ENCODE measurements at places on chromosomes 2 and 18.

GRCh38 chr2:27763907-27764267 is 7.6 kb upstream of the MRPL33 start:
- DNase-seq = no peak

DNA sequence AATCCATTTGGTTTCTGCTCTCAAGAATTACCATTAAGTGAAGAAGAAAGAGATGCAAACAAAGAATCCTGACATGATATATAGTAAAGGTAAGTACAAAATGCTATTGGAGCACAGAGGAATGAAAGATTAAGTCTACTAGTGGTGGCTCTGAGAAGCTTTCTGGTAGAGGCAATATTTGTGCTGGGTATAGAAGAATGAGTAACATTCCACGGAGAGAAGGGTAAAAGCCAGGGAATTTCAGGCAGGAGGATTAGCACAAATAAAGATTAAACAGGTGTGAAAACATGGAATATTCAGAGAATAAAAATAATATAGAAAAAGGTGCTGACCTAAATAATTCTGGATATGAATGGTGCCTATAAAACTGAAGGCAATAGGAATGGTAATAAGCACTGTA is 31.8 kb downstream of the METTL8 start:
- DNase-seq = no peak

- DNase-seq = no peak
These were observed 99.5 kb downstream of the MEIS1 start for GRCh38 chr2:66534461-66534860.

DNA sequence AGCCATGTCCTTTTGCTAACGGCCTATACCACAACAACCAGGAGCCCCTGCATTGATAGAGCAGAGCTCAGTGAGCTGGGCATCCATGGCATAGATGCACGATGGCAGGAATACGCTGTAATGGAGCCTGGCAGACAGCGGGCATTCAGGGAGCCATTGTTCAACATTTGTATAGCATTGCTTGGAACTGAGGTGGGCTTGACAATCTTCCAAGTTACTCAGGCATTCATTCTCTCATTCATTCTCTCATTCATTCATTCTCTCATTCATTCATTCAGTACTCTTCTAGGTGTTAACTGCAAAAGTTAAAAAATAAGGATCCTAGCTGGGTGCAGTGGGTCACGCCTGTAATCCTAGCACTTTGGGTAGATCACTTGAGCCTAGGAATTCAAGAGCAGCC is 62.7 kb downstream of the MYOM1 start:
- no peak for DNase-seq

DNA sequence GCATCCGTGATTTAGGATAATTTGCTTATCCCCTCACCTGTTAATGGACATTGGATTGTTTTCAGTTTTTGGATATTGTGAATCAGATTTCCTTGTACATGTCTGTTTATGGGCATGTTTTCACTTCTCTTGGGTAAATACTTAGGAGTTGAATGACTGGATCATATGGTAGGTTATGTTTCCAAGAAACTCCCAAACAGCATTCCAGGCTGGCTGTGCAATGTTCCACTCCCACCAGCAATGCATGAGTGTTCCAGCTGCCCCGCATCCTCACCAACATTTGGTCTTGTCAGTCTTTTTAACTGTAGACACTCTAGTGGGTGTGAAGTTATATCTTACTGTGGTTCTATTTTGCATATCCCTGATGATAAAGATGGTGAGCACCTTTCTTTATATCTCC is 8.9 kb upstream of the LRRFIP1 start:
- no peak for DNase-seq

DNA sequence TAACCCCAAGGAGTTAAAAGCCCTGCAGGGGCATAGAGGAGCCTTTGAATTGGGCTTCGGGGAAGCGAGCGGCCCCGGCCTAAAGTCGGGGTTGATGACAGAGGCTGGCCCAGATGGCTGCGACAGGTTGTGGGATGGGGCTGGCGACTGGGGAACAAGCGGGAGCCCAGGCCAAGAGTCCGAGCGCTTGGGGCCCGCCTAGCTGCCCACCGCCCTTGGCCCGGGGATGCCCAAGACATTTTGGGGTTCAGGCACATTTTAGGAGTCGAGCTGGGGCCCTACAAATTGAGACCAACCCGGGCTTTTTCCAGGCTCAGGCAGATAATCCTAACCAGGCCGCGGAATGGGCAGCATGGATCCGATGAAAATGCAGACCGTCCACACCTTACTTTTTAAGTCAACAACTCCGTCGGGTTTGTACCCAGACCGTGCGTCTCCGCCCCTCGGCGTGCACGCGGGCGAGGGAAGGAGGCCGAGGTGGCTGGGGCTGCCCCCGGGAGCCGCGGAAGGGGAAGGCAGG is 507 bp downstream of the RTKN start:
- no peak for DNase-seq

- no peak for DNase-seq
These were observed 77.5 kb downstream of the CDCA7 start for GRCh38 chr2:173432049-173432754.

DNA sequence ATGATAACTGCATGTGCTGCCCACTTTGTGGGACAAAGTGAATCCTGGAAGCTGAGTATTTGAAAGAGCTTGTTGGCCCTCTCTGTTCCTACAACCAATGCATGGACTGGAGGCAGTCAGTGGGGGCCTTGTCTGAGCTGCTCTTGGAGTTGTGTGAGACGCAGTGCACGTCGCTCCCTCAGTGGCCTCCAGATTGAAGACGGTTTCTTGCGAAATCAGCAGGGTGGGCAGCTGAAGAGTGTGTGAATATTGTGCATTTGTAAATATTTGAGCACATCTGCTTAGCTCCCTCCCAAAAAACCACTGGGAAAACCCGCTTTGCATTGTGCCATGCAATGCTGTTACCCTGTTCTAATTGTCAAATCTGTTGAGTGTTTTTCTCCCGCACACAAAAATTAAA is 782.8 kb downstream of the PLCL1 start:
- no peak for DNase-seq

DNA sequence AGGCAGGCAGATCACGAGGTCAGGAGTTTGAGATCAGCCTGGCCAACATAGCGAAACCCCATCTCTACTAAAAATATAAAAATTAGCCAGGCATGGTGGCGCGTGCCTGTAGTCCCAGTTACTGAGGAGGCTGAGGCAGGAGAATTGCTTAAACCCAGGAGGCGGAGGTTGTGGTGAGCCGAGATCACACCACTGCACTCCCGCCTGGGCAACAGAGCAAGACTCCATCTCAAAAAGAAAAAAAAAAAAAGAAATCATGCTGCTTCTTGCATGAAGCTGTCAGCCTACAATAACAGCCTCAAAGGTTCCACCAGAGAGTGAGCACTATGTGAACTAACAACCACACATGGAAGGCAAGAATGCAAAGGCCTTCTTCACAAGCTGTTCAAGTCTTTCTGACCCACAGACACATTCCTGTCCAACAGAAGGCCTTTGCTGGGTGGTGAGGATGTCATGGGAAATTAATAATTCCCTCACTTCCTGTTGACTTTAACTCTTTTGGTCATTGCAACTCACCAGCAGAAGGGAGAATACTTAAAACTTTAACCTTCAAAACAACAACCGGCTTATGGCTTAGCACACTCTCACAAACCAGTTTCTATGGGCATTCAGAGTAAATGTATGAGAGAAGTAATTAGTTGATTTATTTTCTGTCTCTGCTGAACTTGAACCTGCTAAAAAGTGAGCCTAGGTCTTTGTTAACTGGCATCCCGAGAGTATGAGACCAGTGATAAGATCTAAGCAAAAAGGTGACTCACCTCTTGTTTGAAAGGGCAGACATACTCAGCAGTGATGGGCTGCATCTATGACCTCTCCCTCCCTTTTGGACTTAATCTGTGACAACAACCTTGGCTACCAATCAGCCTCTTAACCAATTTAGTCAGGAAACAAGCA is 11.8 kb downstream of the PLEKHM3 start:
- no peak for DNase-seq

- no peak for DNase-seq
These were observed 101.4 kb downstream of the WDPCP start for GRCh38 chr2:63486861-63487290.

- no peak for DNase-seq
These were observed 147.7 kb downstream of the KLHL29 start for GRCh38 chr2:23532391-23533337.

GRCh38 chr2:222440673-222441422 is 16.5 kb downstream of the SGPP2 start:
- DNase-seq = no peak

GRCh38 chr2:120879431-120880295 is 144.0 kb downstream of the GLI2 start:
- DNase-seq = no peak

GRCh38 chr18:22254088-22254487 is 84.7 kb downstream of the GATA6 start:
- DNase-seq = no peak

- no peak for DNase-seq
These were observed 40.7 kb downstream of the INO80D start for GRCh38 chr2:206045251-206045650.

GRCh38 chr2:183079139-183079775 is 710 bp downstream of the DUSP19 start:
- no peak for DNase-seq

DNA sequence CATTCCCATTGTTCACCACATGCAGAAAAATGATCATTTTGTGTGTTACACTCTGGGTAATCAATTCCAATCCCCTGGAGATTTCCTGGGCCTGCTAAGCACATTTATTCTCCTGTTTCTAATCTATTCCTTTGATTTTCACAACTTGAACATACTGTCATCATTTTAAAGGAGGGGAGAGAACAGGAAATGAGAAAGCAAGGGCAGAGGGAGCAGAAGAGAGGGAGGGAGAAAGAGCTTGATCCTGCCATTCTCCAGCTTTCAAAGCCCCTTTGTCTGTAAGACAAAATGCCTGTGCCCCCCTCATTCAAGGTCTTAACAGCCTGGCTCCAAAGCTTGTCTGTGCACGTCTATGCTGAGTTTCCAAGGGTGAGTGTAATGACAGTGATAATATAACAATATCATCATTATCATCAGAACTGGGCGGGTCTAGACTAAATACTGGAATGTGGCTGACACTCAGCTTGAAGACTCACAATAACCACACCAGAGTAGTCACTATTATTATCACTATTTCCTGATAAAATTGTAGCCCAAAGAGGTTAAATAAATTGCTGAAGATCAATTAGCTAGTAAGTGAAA is 164.4 kb upstream of the KLHL29 start:
- no peak for DNase-seq

DNA sequence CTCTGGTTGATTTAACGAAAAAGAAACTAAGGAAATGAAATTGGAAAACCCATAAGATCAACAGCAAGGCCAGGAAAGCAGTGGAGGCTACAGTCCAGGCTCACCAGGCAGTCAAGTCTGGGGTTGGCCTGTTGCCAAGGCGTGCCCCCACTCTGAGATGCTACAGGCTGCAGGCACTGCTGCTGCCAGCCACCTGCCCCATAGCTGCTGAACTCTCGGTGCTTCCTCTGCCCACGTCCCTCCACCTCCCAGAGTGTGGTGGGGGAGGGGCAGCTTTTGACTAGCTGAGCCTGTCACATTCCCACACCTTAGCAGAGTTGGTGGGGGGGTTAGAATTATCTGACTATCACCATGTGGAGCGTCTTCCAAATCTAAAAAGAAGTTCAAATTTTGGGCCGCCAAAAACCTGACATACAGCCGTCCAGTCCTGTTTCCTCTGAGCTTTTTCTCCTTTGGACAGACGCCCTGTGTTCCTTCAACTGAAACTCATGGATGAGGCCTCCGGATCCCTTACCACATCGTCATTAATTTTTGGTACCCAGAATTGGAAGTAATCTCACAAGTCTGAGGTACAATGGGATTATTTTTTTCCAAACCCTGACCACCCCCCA is 3.9 kb upstream of the SH3RF3 start:
- DNase-seq = no peak

- DNase-seq = no peak
These were observed 86.7 kb downstream of the TMEM18 start for GRCh38 chr2:590214-591175.

- DNase-seq = no peak
These were observed 22.5 kb upstream of the PLEKHM3 start for GRCh38 chr2:208047840-208048239.

- DNase-seq = no peak
These were observed 72.9 kb upstream of the PAX8 start for GRCh38 chr2:113351375-113352355.

DNA sequence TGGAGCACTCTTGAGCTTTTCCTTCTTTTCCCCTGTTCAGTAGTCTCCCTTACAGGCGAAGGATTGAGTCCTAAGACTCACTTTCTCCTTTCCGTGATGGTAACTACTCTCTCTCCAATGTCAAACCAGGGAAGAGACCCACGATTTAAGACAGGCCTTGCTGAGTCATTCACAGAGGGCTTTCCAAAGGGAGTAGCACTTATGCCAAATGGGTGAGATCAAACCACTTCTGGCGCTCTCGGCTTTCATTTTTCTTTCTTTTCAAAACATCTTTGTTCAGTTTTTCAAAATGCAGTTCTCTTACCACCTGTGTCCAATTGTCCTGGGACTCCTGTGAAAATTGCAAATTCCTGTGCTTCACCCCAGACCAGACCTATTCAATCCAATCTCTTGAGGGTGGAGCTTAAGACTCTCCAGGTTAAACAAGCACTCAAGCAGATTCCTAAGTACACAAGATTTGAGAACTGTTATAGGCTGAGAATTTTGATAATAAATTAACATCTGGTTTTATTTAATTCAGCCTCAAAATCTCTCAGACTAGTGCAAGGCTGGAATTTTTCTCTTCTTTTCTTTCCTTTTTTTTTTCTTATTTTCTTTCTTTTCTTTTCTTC is 14.4 kb upstream of the MRPL19 start:
- DNase-seq = no peak

GRCh38 chr2:109269706-109270504 is 140.9 kb downstream of the SH3RF3 start:
- DNase-seq = no peak

GRCh38 chr2:40369267-40370006 is 82.5 kb downstream of the SLC8A1 start:
- no peak for DNase-seq
